ENCODE measurements at places on chromosomes 2 and 18.

DNA sequence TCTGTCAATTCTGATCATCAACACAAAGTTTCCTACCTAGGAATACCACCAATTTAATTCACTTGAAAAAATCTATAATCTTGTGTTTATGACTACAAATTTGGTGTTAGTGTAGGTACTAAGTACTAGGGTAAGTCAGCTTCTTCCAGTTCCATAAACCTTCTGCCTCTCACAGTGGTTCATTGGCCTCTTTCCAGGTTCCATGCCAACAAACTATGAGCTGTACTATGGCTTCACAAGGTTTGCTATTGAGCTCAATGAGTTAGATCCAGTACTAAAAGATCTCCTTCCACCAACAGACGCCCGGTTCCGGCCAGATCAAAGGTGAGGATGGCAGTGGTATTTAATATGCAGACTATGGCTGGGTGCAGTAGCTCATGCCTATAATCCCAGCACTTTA is 58.8 kb downstream of the PRKRA start:
- no peak for DNase-seq

- DNase-seq: no peak
Measured at GRCh38 chr18:46070815-46071652, 1.0 kb downstream of the PSTPIP2 start.

GRCh38 chr2:95208106-95208505 is 785 bp downstream of the ZNF892 start:
- no peak for DNase-seq

DNA sequence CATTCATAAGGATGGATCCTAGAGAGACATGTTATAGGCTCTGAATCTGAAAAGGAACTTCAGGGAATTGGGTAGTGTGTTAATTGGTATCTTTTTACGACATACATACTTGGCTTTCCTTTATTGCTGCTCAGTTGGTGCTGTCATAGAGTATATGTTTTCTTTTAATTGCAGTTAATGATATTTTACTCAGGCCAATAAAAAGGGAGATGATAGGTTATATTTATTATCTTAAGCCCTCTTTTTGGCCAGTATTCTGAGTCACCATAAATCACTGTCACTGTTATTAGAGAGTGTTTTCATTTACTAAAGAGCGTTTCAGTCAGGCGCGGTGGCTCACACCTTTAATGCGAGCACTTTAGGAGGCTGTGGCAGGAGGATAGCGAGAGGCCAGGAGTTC is 47.6 kb downstream of the RALBP1 start:
- DNase-seq: no peak

- DNase-seq: peak; percentile 45
Measured at GRCh38 chr2:16773080-16773713, 107.6 kb upstream of the CYRIA start.

- no peak for DNase-seq
Measured at GRCh38 chr2:239676716-239677452, 276.1 kb upstream of the HDAC4 start.

DNA sequence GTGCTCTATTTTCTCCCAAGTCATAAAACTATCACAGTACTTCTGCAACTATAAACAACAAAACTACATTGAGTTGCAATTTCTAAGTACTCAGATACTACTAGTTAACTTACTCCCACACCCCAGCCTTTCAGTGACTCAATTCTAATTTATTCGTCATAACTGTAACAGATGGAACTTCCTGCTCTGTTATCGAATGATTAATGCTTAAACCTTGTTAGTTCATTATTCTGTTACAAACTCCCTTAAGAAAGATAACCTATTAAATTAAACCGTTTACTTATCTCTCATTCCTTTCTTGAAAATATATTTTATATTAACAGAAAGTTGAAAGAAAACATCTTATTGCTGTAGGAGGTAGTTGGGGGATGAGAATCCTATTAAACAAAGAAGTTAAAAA is 17.0 kb downstream of the TNFAIP6 start:
- DNase-seq: peak; percentile 33

GRCh38 chr18:8368512-8369217 is 240.6 kb upstream of the RAB12 start:
- DNase-seq: no peak

- no peak for DNase-seq
Measured at GRCh38 chr2:240815761-240816583, 4.0 kb downstream of the KIF1A start.

- DNase-seq: no peak
Measured at GRCh38 chr2:26598996-26599373, 42.2 kb downstream of the CIB4 start.

DNA sequence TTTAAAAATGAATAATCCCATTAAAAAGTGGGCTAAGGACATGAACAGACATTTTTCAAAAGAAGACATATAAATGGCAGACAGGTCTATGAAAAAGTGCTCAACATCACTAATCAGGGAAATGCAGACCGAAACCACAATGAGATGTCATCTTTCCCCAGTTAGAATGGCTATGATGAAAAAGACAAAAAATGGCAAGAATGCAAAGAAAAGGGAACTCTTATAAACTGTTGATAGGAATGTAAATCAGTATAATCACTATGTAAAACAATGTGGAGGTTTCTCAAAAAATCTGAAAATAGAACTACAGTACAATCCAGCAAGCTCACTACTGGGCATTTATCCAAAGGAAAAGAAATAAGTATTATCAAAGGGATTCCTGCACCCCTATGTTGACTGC is 169.2 kb downstream of the METTL4 start:
- DNase-seq: no peak

DNA sequence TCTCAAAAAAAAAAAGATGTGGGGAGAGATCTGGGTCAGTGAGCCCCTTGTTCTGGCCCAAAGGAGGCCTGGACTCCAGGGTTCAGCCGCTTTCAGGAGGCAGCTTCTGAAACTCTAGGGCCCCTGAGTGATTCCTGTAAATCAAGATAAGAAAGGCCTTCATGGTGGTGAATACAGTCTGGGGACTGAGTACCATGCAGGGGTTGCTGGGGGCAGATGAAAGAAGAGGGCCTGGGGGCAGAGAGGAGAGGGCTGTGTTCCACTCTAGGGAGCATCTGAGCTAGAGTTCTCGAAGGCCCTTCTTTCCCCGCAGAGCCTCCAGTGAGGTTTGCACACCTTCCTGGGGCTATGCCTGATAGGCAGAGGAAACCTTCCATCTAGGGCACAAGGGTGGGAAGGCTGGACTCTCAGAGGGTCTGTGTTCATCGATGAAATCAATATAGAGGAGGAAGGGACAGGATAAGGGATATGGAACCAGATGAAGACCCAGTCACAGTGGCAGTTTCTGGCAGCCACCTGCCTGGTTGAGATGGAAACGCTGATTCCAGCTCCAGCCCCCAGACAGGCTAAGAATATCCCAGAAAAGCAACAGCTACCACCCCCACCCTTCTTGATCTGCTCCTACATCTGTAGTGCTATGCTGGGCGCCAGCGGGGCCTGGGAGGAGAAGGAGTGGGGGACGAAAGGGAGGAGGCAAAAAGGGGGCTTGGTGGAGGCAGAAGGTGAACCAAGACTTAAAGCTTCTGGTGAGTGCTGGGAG is 4.7 kb upstream of the CDK5R2 start:
- DNase-seq: no peak

DNA sequence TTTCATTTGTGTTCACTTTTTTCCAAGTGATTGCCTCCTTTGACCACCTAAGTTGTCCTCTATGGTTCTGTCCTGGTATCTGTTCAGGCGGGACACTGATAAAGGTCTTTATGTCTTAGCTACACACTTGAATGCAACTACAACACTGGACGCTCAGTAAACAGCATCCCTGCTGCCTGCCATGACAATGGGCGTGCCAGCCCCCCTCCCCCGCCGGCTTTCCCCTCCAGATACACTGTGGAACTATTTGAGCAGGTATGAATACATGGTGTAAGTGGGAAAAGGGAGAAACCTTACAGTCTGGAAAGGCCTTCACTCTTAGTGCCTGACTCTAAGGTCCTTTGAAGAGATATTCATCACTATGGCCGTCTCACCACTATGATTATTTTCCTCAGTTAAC is 5.7 kb downstream of the AGBL5 start:
- no peak for DNase-seq

- no peak for DNase-seq
Measured at GRCh38 chr2:120421126-120421829, 75.3 kb downstream of the INHBB start.

- DNase-seq: no peak
Measured at GRCh38 chr2:5549771-5550170, 142.4 kb upstream of the SOX11 start.

DNA sequence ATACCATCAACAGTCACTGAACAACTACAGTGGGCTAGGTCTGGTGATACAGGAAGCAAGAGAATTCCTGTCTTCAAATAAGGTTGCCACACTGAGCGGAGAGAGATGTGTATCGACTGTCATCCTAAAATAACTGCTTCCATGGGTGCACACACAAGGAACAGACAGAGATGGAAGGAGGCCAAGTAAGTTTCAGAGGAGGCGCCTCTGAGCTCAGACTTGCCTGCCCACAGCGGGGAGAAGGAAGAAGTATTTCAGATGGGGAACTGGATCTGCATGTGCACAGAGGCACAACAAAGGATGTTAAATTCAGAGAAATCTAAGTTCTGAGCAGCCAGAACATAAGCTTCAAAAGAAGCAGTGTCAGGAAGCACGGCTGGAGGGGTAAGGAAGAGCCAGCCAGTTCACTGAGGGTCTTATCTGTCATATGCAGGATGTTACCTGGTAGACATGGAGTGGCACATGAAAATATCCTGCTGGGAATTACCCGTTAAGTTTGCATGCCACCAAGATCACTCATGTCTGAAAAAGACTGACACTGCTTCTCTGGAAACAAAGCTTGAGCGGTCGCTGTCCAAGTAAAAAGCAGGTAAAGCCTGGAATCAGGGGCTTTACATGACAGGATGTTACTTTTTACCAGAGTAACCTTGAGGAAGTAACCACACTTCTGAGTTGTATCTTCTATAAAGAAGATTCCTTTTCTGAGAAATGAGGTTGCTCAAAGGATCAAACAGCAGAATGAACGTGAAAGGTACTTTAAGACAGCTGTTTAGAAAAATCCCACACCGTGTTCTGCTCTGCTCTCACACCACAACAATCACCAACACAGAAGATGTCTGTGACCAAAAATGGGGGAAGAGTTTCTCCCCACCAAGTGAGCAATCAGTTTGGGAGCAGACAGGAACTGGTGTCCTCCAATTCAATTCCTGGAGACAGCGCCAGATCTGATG is 260.2 kb downstream of the NBAS start:
- DNase-seq: no peak

DNA sequence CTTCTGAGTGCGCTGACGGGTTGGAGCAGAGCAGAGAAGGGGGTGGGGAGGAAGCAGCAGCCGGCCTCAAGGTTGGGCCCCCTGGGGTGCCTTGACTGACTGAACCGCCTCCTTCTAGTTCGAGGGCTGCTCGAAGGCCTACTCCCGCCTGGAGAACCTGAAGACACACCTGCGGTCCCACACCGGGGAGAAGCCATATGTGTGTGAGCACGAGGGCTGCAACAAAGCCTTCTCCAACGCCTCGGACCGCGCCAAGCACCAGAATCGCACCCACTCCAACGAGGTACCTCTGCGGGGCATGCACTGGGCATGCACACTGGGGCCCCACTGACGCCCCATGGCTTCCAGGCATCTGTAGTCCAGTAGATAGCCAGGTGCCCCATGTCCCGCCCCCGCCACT is 246.9 kb downstream of the GLI2 start:
- no peak for DNase-seq

DNA sequence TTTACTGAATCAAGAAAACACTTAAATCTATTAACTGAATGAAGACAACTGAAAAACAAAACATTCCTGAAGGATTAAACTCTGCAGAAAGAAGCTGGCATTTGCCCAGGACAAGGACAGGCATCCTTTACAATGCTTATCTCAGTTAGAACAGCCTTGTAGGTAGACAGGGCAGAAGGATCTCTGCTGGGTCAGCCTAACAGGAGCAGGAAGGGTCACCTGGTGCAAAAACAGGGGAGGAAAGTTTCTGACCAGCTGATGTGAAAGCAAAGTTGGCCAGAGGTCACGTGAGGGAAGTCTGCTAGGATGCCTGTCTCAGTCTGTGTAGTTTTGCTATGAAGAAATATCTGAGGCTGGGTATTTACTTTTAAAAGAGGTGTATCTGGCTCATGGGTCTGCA is 348.6 kb downstream of the ANAPC1 start:
- no peak for DNase-seq

GRCh38 chr2:144796164-144796563 is 276.2 kb upstream of the ZEB2 start:
- no peak for DNase-seq

- no peak for DNase-seq
Measured at GRCh38 chr2:38296197-38296780, 80.8 kb downstream of the ATL2 start.

DNA sequence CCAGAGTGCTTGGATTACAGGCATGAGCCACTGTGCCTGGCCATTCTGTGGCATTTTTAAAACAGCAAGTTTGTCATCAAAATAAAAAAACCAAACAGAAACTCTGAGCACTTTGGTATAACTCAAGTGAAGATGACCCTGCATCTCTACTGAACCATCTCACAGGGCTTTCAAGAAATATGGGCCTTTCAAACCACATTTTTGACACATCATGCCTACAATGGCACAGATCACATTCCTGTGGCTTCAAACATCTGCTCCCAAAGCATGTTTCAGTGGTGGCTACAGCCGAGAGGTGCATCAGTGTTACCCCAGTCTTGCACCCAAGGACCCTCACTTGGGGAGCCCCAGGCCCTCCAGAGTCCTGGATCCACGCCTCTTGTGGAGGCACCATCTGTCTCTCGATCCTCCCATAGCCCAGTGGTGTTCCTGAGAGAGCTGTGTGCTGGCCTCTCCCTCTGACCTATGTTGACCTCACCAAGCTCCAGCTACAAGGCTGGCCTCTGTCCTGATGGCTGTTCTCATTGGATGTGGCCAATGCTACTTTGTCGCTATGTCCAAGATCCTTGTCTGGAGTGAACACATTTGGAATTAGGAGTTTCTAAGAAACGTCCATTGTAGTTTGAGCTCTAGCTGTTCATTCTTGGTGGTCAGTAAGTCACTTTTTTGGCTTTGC is 55.2 kb upstream of the RALBP1 start:
- no peak for DNase-seq

GRCh38 chr2:223562078-223562477 is 40.1 kb downstream of the SCG2 start:
- no peak for DNase-seq

DNA sequence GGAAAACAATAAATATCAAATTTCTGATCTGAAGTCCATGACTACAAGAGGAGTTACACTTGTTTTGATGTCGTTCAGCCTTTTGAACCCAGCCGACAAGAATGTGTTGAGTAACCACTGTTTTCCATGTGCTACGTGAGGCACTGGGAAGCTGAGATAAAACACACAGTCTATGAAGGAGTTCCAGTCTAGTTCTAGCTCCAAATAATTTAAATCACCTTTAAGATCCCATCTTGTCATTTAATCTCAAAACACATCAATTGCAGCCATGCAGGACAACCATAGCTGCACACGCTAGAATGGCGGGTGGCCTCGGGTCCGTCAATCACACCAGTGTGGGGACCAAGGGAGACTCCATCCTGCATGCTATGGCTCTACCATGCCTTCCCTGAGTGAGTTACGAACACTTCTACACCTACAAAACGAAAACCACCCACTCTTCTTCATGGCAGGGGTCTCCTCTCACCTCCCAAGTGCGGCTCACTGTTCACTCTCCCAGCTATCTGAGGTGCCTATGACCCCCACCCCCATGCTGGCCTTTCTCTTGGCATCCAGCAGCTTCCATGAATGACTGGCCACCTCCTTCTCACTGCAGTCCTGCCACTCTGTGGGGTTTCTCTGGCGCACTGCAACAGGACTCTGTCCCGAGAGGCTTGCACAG is 3.8 kb downstream of the FHL2 start:
- DNase-seq: no peak
